Aorta (tissue), 5 donors: ENCODE measurements at places on chromosomes 6 and 20.
A peak's percentile ranks its signal among the peaks of the same experiment; 100 is the strongest.

GRCh38 chr6:2434912-2435311 lies 189.5 kb upstream of the GMDS start:
- no peaks in the 10 kb centered on the region for H3K4me1 ChIP-seq
- no peak for DNase-seq
- H3K36me3 ChIP-seq: no peaks in the 10 kb centered on the region

- H3K27ac ChIP-seq: no peak overlapping the region
- H3K27me3 ChIP-seq: no peaks in the 10 kb centered on the region
- H3K36me3 ChIP-seq: peaks cover 3% of the 10 kb centered on the region
- H3K4me1 ChIP-seq: no peaks in the 10 kb centered on the region
- DNase-seq: no peak
- H3K4me3 ChIP-seq: no peak overlapping the region
Measured at GRCh38 chr20:19937218-19937617, 79.9 kb upstream of the NAA20 start.

DNA sequence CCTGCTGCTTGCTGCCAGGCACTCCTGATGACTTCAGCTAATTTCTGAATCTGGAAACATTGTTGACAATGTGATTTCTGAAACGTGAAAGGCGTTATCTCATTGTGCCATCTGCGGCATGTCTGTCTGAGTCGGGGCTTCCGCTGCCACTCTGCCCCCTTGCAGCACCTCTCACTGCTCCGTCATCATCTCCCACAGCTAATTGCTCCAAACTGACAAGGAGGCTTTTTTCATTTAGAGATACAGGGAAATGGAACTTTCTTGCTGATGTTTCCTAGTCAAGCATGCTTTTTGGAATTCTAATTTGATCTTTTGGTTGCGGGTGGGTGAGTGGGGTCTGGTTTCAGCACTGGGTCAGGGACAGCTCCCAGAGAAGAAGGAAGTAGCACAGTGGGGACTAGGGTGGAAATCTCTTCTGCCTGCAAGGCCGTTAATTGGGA lies 233.5 kb downstream of the DHX35 start:
- H3K27ac ChIP-seq: no peak overlapping the region
- no peak overlapping the region for H3K4me3 ChIP-seq
- H3K4me1 ChIP-seq: no peaks in the 10 kb centered on the region
- H3K36me3 ChIP-seq: no peaks in the 10 kb centered on the region
- no peak for DNase-seq
- H3K27me3 ChIP-seq: no peaks in the 10 kb centered on the region

- DNase-seq: no peak
- no peak overlapping the region for H3K4me3 ChIP-seq
- no peaks in the 10 kb centered on the region for H3K36me3 ChIP-seq
Measured at GRCh38 chr20:12750221-12750620, 258.6 kb upstream of the SPTLC3 start.

DNA sequence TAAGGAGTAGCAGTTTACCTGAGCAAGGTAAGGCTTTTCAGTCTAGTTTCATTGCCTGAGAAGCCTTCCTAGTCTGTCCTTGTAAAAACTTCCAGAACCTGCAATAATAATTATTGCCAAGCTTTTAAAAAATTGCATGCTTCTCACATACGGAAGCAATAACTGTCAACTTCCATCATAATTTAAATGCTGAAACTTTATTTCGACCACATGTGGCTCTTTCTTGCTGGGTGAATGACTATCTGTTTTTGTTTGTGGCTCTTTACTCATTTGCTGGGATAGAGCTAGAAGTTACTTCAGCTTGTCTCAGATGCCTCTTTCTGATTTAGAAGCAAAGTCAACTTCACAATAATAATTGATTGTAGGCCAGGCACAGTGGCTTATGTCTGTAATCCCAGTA lies 95.9 kb upstream of the COL21A1 start:
- no peaks in the 10 kb centered on the region for H3K27me3 ChIP-seq
- H3K4me3 ChIP-seq: no peak overlapping the region
- no peaks in the 10 kb centered on the region for H3K4me1 ChIP-seq
- DNase-seq: no peak
- no peak overlapping the region for H3K27ac ChIP-seq
- H3K36me3 ChIP-seq: no peaks in the 10 kb centered on the region

GRCh38 chr20:37822141-37822601 lies 80.8 kb upstream of the VSTM2L start:
- H3K4me1 ChIP-seq: no peaks in the 10 kb centered on the region
- H3K27ac ChIP-seq: no peak overlapping the region
- H3K36me3 ChIP-seq: no peaks in the 10 kb centered on the region
- H3K27me3 ChIP-seq: no peaks in the 10 kb centered on the region
- H3K4me3 ChIP-seq: no peak overlapping the region

DNA sequence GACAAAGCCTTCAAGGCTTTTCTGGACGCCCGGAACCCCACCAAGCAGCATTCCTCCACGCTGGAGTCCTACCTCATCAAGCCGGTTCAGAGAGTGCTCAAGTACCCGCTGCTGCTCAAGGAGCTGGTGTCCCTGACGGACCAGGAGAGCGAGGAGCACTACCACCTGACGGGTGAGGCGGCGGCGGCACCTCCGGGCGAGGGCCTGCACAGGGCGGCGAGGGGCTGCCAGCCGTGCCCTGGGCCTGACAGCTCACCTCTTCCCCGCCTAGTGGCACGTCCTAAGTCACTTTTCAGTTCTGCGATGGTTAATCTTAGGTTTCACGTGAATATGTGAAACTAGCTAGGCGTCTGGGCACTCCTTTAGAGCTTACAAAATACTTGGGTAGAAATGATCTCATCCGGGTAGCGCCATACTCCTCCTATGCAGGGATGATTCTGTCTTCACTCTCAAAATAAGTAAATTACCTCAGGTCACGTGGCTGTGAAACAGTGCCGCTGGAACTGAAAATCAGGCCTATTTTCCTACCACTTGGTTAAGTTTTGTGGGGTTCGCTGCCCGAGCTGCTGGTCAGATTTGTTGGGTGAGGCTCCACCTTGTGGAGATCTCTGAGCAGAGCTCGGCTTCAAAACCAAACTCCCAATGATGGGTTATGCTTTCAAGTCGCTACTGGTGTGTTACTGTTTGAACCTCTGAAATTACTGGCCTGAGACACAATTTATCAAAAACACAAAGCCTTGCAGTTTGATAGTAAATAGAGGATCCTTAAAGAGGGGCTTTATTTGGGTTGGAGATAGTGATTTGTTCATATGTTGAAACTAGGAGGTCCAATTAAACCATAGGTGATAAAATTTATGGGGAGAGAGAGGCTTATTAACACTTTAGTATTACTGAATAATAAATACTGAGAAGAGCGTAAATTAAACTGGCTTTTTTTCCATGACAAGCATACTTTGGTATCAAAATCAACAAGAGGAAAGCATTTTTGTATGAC lies 15.5 kb upstream of the CLDN20 start:
- peak overlapping the region; percentile 2 for H3K27ac ChIP-seq
- peak overlapping the region; percentile 0 for H3K4me3 ChIP-seq
- no peaks in the 10 kb centered on the region for H3K27me3 ChIP-seq
- H3K4me1 ChIP-seq: no peaks in the 10 kb centered on the region
- H3K36me3 ChIP-seq: no peaks in the 10 kb centered on the region
- no peak for DNase-seq

GRCh38 chr20:57167971-57168701 lies 98.3 kb downstream of the BMP7 start:
- DNase-seq: peak; percentile 43
- H3K4me1 ChIP-seq: no peaks in the 10 kb centered on the region
- H3K27ac ChIP-seq: no peak overlapping the region
- H3K36me3 ChIP-seq: no peaks in the 10 kb centered on the region
- no peak overlapping the region for H3K4me3 ChIP-seq

GRCh38 chr20:47296950-47297349 lies 59.5 kb downstream of the ZMYND8 start:
- no peak for DNase-seq
- H3K36me3 ChIP-seq: peaks cover 2% of the 10 kb centered on the region
- no peak overlapping the region for H3K4me3 ChIP-seq
- no peaks in the 10 kb centered on the region for H3K4me1 ChIP-seq
- no peaks in the 10 kb centered on the region for H3K27me3 ChIP-seq
- H3K27ac ChIP-seq: no peak overlapping the region

DNA sequence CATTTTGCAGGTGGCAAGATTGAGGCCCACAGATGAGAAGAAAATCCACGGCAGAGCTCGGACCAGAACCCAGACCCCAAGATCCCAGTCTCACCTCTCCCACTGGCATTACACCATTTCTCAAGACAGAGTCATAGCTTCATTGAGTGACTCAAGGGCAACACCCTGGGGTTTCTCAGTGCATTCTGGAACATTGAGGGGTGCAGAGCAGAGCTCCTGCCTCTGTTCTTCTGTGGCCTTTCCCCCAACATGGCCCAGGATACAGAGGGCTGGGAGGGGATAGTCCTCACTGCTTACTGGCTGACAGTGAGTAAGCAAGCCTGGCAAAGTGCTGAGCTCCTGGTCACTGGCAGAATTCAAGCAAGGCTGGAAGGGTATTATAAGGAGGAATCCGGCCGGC lies 74.0 kb downstream of the MDGA1 start:
- no peaks in the 10 kb centered on the region for H3K4me1 ChIP-seq
- H3K27me3 ChIP-seq: no peaks in the 10 kb centered on the region
- no peaks in the 10 kb centered on the region for H3K36me3 ChIP-seq
- DNase-seq: peak; percentile 2

DNA sequence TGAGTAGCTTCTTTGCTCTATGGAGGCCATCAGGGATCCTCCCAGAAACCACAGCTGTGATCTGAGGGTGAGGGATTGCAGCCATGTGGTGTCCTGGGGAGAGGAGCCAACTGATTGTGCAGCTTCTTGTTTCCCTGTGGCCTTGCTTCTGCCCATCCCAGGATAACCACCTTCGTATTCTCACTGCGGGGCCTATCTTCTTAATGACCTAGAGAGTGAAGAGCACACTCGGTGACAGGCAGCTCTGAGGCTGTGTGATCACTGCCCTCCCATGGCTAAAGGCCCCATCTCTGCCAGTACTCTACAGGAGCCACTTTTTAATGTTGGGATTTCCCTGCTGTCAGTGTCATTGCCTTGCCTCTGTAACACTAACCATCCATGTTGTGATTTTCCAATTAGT lies 5.3 kb upstream of the RAET1L start:
- no peak for DNase-seq
- H3K36me3 ChIP-seq: no peaks in the 10 kb centered on the region
- no peaks in the 10 kb centered on the region for H3K4me1 ChIP-seq
- no peak overlapping the region for H3K4me3 ChIP-seq
- H3K27me3 ChIP-seq: no peaks in the 10 kb centered on the region

DNA sequence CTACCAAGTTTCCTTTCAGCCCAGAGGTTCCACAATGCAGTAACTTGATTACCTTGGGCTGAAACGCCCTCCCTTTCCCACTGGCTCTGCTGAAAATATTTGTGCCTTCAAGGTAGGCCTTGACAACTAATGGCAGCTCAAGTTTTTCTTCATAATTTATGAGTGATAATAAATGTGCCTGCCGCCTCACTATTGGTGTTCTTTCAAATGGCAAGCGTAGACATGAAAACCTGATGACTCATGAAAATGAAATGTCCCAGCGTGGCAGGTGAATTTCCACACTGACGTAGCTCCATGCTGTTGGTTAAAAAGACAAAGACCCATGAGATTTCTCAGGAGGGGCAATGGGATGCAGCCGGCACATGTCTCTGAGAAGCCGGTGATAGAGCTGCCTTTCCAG lies 107.2 kb upstream of the GGTLC1 start:
- H3K27me3 ChIP-seq: no peaks in the 10 kb centered on the region
- no peaks in the 10 kb centered on the region for H3K36me3 ChIP-seq
- no peak overlapping the region for H3K4me3 ChIP-seq
- no peak for DNase-seq

- no peak overlapping the region for H3K27ac ChIP-seq
- no peak overlapping the region for H3K4me3 ChIP-seq
- no peaks in the 10 kb centered on the region for H3K4me1 ChIP-seq
- H3K27me3 ChIP-seq: no peaks in the 10 kb centered on the region
Measured at GRCh38 chr20:24672181-24672880, 202.9 kb downstream of the SYNDIG1 start.

GRCh38 chr6:74937936-74938335 lies 267.9 kb downstream of the COL12A1 start:
- no peaks in the 10 kb centered on the region for H3K36me3 ChIP-seq
- no peak for DNase-seq
- H3K4me3 ChIP-seq: no peak overlapping the region
- no peaks in the 10 kb centered on the region for H3K4me1 ChIP-seq

DNA sequence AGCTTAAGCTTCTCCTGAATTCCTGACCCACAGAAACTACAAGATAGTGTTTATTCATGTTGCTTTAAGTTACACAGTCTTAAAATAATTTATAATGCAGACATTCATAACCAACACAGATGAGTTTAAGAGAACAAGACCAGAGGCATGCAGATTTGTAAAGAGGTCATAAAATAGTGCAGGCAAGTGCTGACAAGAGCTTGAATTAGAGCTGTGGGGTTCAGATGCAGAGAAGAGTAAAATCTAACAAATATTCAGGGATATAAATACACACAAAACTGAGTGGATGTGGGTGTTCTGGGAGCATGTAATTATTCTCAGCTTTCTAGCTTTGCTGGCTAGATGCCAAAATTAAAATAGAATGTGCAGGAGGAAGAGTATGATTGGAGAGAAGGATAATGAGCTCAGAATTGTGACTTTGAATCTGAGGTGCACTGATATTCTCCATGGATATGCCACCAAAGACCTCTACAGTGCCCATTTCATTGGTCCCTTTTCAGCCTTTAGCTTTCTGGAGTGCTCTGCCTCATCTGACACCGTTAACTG lies 291.9 kb upstream of the SGK1 start:
- H3K36me3 ChIP-seq: no peaks in the 10 kb centered on the region
- no peak overlapping the region for H3K4me3 ChIP-seq
- H3K4me1 ChIP-seq: no peaks in the 10 kb centered on the region
- no peak overlapping the region for H3K27ac ChIP-seq
- H3K27me3 ChIP-seq: no peaks in the 10 kb centered on the region

- H3K4me3 ChIP-seq: no peak overlapping the region
- H3K36me3 ChIP-seq: no peaks in the 10 kb centered on the region
- no peaks in the 10 kb centered on the region for H3K27me3 ChIP-seq
- no peak for DNase-seq
- no peaks in the 10 kb centered on the region for H3K4me1 ChIP-seq
Measured at GRCh38 chr6:9851541-9852380, 563.1 kb downstream of the TFAP2A start.
